Smooth muscle cell of the brain vasculature (primary cell): ENCODE measurements at places on chromosomes 2 and 18.

- no peak for DNase-seq
These were observed 292.6 kb downstream of the PRKCE start for GRCh38 chr2:45944074-45944473.

DNA sequence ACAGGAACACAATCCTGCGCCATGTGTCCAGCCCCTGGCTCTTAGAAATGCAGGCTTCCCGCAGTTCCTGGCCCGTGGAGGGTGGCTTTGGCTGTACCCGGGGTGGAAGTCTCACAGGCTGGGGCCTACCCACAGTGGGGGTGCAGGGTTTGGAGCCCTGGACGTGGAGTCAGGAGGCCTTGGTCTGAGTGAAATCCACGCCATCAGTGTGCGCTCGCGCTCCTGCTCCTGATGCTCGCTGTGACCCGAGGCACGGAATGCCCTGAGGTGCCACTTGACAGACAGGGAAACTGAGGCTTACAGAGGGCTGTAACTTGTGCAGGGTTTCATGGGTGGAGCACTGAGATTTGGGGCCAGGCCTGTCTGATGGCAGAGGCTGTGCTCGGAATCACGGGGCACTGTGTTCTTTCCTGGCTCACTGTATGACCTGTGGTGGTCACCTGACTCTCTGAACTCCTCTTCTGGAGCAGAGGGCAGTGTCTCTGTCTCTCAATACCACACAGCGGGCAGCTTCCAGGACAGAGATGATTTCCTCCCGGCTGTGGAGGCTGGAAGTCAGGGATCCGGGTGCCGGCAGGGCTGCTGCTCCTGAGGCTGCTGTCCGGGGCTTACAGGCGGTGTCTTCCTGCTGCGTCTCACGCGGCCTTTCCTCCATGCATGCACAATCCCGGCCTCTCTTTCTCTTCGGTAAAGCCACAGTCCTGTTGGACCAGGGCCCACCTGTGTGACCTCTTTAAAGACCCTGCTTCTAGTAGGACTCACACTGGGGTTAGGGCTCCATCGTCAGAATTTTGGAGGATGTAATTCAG lies 25.9 kb upstream of the ALLC start:
- no peak for DNase-seq

DNA sequence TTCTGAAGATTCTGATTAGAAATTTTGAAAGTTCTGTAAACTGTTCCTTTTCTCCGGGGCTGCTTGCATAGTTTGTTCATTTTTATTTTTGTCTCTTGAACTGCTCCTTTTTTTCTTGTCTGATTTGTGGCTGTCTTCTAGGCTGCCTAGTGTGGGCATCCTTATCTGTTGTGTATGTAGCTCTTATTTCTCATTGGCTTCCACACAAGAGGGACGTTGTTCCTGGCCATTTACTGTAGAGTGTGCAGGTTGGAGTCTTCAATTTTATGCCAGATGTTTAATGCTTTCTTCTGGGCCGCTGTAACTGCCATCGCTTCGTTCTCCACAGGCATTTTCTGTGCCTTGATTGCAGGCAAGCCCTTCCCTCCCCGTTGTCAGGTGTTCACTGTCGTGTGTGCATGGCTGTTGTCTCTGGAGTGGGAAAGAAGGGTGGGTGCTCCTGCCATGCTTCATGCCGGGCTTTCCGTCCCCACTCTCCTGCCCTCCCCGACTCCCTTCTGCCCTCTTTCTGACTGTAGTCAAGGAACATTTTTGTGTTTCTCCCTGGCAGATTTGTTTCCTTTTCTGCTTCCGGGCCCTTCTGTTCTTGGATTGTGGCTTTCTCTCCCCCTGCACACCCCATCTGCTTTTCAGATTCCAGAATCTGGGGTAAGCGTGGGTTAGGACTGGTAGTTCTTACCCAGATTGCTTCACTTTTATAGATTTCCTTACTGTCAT lies 15.5 kb downstream of the CEP192 start:
- DNase-seq = no peak

DNA sequence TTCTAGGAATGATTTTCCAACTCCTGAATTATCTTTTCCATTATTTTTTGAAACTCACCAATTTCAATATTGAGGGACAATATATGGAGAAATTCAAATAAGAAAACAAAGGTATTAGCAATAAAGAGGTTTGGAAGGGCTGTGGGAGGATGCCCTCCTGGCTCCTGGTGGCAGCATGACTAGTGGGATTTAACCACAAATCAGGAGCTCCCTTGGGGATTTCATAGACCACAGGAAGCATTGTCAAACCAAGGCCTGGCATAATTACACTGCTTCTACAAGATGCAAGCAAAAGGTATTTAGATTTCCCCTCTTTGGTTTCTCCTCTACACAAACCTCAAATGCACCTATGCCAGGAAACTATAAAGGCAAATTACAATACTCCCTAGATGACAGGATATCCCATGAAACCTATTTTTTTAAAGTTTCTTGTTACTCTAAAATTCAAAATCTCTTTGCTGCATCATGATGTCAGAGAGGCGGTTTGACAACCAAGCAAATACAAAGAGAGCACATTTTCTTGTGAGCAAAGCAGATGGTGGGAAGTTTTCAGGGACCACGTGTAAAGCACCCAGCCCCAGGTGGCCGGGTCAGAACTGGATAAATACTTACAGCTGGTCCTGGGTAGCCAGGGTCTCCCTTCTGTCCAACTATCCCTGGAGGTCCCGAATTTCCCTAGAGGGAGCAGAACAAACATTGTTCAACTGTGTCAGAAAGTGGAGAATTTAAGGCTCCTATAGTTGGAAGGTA lies 67.9 kb downstream of the COL6A3 start:
- DNase-seq = no peak

DNA sequence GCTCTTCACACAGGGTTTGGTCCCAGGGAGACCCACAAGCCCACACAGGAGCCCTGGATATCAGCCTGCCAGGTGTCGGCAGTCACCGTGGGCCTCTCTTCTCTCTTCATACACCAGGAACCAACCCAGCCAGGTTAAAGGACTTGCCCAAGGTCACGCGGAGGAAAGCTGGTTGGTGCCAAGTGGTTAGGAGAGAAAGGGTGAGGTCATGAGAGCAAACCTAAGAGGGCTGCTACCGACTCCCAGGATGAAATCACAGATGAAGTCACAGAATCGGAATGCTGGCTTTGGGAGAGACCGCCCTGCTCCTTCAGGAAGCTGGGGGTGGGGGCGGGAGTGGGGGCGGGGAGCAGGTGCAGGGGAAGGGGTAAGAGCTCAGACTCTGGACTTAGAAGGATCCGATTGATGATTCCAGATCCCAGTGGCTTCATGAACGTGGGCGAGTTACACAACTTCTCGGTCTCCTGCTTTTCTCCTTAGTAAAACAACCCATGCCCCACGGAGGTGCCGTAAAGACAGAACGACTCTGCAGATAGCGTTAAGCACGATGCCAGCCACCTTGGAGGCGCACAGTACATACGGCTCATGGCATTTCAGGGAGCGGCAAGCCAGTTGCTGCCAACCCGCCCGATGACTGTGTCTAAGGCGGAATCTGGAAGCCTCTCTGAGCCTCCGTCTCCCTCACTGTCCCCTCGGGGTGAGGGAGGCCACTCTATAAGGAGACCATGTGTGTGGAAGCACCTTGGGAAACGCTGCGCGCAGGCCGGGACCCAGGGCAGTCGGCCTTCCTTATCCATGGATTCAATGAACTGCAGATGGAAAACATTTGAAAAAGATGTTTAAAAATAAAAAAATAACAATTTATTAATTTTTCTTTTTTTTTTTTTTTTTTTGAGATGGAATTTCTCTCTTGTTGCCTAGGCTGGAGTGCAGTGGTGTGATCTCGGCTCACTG lies 23.0 kb upstream of the TAF1B start:
- no peak for DNase-seq

DNA sequence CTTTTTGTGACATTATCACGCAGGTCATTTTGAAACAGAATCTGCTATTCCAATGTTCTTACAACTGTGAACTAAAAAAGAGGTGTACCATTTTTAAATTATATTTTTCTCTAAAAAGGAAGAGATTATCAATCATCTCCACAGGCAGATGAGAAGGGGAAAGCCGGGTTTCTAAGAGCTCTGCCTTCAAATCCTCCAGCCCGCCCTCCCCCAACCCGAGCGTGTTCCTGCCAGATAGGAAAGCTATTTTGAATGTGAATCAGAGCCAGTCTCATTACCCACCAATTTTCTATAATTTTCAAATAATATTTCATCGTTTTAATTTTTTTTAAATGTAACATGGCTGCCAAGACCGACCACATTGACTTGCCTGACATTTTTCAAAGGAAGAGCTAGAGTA lies 65.9 kb downstream of the KCNF1 start:
- DNase-seq = no peak

DNA sequence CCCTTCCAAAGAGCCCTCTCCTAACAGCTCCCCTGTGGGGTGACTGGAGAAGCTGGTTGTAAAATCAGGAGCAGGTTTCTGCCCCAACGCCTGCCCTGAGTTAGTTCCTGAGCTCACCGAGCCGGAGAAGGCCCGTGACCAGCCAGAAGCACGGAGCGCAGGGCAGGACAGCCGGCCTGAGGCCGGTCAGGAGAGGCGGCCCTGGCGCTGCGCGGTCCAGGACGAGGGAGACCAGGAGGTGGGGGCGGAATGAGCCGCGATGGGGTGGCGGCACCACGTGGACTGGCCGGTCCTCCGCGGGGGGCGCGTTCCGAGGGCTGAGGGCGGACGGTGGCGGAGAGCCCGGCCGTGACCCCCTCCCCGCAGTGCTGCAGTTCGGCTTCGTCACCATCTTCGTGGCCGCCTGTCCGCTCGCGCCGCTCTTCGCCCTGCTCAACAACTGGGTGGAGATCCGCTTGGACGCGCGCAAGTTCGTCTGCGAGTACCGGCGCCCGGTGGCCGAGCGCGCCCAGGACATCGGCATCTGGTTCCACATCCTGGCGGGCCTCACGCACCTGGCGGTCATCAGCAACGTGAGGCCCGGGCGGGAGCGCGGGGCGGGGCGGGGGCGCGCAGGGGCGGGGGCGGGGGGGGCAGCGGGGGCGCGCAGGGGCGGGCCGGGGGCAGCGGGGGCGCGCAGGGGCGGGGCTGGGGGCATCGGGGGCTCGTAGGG lies 29.0 kb downstream of the ANO7 start:
- DNase-seq = peak; percentile 15

- no peak for DNase-seq
These were observed 164.4 kb downstream of the SOCS6 start for GRCh38 chr18:70453058-70453775.

GRCh38 chr2:102080451-102081242 lies 61.9 kb upstream of the IL1R1 start:
- no peak for DNase-seq

- no peak for DNase-seq
These were observed 41.7 kb downstream of the PLEKHM3 start for GRCh38 chr2:207983641-207984042.

DNA sequence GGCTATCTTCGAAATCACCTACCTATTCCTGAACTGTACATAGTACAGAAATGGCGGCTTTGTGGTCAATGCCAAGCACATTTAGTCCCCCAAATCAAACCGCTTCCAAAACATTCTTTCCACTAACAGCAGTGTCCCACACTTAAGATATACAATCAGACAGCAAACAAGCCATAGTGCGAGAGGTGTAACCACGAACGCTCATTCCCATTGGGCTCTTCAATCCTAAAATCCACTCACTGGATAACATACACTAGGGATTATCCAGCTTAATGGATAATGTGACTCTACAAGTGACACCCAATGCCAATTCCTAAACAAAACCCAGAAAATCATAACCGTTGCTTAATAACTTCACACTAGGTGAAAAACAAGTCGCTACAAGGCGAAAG lies 2.0 kb downstream of the XPO1 start:
- DNase-seq = no peak

DNA sequence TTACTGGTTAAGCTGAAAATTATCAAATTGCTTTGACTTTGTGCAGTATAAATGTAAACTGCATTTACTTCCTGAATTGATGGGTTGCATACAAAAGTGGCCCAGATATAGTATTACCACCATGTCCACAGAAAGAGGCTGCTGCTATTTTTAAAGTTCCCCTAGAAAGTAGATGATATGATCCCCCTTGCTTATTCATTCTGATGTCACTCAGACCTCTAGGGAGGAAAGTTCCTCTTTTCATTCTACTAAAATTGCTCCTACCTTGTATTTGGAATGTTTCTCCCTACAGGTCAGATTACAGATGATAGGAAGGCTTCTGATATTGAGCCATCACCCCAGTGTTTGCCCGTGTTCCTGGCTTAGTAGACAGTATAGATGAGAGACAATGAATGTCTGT lies 247.6 kb upstream of the TNP1 start:
- DNase-seq = no peak

- DNase-seq = no peak
These were observed 12.2 kb upstream of the CAB39 start for GRCh38 chr2:230700447-230700846.

DNA sequence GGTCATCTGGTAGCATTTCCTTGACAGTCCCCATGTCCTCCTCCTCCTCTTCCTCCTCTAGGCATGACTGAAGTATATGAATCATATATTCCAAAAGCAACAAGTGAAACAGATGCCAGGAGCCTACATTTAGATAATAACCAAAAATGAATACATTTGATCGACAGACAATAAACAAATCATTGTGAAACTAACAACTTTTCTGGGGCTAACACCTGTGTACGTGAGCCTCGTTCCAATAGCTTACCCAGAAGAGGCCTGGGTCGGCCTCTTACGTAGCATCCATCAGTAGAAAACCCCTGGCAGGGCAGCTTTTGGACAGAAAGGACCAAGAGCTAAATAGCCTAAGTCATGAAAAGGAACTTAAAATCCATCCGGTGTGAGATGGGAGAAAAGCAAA lies 15.3 kb upstream of the CREG2 start:
- no peak for DNase-seq

- DNase-seq = no peak
These were observed 170.7 kb downstream of the ZNF804A start for GRCh38 chr2:184769023-184769422.

DNA sequence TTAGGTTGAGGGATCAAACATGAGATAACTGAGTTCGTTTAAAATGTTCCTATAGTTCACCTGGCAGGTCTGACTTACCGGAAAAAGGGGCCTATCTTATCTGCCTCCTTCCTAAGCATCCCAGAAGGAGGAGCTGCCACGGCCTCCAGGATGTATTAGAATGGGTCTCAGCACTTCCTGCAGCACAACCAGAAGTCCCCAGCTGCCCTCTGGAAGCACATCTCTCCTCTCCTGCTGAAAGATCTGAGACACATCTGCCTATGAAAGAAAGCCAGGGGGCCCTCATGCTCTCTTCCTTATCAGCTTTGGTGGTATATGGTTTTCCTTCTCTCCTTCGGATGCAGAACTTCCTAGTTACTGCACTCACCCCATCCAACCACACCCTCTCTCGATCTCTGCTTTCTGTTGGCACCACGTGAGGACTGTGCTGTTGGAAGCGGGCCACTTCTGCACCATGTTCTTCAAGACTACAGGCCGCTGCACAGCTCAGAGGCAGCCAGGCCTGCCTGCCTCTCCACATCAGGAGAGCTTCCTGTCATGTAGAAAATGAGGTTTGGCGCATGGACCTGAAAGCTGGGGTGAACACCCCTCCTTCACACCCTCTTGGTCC lies 6.5 kb downstream of the IGFBP5 start:
- DNase-seq = no peak

GRCh38 chr2:120476141-120476540 lies 130.2 kb downstream of the INHBB start:
- no peak for DNase-seq

DNA sequence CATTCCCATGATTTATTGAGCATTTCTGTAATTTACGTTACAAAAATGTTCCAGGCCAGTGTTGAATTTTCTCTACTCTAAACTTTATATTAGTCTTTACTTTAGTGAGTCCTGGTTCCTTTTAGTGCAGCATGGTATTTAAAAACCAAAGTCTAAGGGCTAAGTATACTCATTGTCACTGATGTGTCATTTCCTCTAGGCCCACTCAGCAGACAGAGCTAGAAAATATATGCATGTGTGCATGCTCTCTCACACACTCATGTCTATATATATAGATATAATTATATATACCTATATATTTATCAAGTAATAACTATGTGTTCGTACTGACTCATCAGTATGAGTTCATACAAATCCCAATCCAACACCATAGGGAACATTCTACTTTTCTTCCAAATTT lies 132.5 kb upstream of the SLC8A1 start:
- DNase-seq = no peak
